ENCODE measurements at places on chromosomes 12 and 14.

DNA sequence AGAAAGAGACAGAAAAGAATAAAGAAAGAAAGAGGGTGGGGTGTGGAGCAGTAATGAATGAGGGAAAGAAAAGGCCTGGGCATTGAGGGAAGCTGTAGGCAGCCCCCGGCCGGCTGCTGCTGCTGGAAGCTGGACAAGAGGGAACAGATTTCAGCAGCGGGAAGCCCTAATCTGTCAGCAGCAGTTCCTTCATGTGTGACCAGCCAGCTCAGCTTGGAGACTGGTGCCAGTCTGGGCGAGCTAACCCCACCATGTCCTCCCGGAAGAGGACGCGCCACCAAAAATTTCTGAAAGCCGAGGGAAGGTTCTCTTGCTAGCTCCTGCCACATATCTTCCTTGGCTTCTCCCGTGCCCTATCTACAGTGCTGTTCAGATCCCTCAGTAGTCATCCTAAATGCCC lies 236.8 kb downstream of the GRIN2B start:
- DNase-seq: no peak

DNA sequence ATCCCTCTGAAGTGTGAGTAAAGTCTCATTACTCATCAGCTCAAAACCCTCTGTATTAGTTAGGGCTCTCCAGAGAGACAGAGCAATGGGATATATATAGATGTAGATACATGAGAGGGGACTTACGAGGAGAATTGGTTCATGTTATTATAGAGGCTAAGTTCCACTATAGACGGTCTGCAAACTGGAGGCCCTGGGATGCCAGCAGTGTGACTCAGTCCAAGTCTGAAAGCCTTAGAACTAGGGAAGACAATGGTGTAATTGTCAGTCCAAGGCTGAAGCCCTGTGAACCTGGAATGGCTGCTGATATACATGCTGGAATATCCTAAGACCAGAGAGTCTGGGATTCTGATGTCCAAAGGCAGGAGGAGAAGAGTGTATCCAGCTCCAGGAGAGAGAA lies 57.3 kb upstream of the CEP83 start:
- no peak for DNase-seq

GRCh38 chr14:21822109-21822508 lies 148.5 kb upstream of the OR4E1 start:
- DNase-seq: no peak

DNA sequence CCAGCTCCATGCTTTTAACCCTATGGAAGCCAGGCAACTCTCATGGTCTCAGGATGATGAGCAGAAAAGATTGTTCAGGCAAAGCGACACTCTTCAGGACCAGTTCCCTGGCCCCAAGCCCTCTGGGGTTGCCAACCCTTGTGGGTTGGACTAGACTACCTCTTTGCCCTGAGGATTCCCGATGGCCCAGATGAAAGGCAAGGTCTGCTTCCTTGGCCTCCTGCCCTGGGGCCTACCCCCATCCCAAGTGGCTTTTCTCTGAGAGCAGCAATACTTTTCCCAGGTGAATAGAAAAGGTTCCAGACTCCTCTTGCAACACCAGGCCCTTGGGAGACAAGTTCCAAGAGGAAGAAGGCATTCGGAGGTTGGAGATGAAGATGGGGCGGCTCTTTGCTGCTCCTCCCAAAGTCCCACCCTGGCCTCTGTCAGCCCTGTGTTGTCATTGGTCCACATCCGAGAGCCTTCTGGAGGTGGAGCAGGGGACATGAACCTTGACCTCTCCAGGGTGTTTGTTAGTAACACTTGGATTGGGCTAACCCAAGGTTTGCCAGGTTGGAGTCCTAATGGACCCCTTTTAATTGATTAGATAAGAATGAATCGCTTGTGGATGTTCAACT lies 131.1 kb downstream of the GCH1 start:
- no peak for DNase-seq

DNA sequence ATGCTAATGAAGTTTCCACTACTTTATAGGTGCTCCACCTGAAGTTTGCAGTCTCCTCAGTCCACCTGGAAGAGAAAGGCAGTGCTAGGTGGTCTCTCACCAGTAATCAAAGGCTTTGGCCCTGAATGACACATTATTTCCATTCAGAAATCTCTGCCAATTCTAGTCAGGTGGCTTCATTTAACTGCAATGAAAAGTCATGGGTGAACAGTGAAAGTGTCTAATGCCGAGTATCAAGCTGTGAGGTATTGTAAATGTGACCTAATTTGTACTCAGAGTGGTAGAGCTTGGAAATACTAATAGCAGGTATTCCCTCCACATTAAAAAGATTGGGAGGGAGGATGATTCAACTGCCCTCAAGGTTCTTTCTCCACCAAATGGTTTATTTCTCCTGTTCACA lies 220.9 kb upstream of the LRFN5 start:
- no peak for DNase-seq

- no peak for DNase-seq
Observed at GRCh38 chr12:49979016-49979586, 6.4 kb downstream of the AQP6 start.

DNA sequence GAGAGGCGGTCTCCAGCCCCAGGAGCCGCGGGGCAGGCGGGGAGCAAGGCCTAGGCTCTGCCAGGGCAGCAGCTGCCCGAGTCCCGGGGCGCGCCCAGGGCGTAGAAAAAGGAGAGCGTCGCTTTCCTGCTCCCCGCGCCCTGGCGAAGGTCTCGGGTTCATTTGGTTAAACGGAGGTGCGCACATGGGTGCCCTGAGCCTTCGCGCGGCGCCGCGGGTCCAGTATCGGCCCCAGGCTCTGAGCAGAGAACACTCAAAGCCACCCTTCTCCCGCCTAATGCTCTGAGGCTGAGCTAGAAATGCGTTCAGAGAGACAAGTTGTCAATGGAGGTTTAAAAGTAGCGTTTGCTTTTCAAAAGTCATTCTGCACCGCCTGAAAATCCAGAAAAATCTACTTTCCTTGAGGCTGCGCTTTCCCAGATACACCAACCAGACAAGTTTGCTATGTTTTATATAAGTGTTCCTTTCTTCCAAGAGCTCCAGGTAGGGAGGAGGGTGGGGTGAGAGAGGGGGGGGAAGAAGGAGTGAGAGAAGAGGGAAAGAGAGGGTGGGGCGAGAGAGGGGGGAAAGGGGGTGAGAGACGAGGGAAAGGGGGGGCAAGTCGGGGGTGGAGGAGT lies 1.5 kb downstream of the TMEM132C start:
- DNase-seq: no peak

DNA sequence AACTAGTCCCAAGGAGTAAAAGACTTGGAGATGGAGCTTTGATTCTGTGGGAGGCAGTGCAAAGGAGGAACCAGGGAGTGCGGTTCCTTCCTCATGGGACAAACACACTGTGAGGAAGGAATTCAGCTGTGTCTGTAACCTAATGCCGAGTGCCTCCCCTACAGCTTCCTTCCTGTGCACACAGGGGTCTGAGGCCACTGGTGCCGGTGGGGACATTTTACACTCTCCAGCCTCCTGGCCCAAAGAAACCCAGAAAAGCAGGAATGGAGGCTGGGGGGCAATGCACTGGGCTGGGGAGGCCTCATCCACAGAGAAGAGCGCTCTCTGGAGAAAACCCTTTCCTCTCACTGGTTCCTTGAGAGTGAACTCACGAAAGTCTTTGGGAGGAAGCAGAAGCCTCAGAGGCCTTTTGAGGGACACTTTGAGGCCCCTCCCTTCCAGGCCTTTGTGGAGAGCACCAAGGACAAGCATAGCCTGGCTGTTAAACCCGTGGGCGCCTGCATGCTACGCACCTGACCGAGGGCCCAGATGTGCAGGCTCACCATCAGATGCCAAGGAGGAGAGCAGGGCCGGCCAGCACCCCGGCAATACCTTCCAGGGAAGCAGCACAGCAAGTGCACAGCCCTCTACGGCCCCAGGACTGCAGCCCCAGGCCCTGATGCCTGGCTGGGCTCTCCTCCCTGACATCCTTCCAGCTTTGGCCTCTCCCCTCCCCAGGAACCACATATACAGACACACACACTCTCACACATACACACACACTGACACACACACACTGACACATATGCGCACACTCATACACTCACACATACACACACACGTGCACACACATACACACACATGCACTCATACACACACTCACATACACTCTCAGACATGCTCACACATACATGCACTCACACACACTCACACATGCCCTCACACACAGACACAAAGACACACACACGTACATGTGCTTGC lies 52.0 kb downstream of the NFKBIA start:
- DNase-seq: no peak

- no peak for DNase-seq
Observed at GRCh38 chr12:131892711-131893604, 1.5 kb upstream of the ULK1 start.

DNA sequence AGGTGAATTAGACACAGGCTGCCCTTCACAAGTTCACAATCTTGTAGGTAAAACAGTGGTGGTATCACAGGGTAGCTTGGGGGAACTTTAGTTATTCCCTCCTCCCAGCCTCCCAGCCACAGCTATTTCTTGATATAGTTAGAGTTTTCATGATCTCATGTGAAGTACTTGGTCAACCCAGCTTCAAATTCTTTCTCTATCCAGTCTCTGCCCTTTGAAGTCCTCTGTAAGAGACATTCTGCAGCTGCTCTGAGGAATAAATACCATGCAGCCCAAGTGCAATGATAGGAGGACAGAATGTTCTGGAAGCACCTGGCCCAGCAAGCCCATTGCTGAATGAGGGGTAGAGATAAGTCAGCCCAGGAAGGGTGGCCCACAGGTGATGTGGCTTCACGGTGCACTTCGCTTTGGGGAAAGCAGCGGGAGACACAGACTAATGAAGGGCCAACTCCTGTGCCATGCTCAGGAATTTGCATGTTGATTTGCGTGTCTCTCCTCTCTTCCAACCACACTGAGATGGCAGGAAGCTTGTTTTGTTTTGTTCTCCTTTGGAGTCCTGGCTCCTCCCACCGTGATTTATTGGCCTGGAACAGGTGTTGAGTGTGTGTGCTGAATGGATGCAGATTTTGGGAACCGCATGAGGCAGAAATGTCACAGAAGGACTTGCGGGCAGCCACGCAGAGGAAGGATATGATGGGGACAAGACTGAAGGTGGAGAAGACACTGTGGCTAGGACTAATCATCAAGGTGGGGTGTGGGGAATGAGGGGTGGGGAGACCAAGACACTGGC lies 8.0 kb upstream of the TXNRD1 start:
- DNase-seq: no peak
